Tibial nerve (tissue), 4 donors: ENCODE measurements at places on chromosomes 2 and 18.

GRCh38 chr2:235478609-235479008 lies 15.2 kb upstream of the AGAP1 start:
- no peak overlapping the region for H3K27ac ChIP-seq
- no peak overlapping the region for H3K4me3 ChIP-seq
- H3K4me1 ChIP-seq = no peaks in the 10 kb centered on the region
- no peaks in the 10 kb centered on the region for H3K27me3 ChIP-seq
- no peaks in the 10 kb centered on the region for H3K36me3 ChIP-seq
- no peak for DNase-seq

GRCh38 chr2:31413025-31413424 lies 1.5 kb downstream of the XDH start:
- no peak overlapping the region for H3K27ac ChIP-seq
- DNase-seq = no peak
- H3K4me1 ChIP-seq = no peaks in the 10 kb centered on the region
- H3K36me3 ChIP-seq = no peaks in the 10 kb centered on the region
- H3K4me3 ChIP-seq = no peak overlapping the region

- H3K4me1 ChIP-seq = peaks cover 4% of the 10 kb centered on the region
- no peak overlapping the region for H3K4me3 ChIP-seq
- H3K27ac ChIP-seq = no peak overlapping the region
- no peaks in the 10 kb centered on the region for H3K27me3 ChIP-seq
- DNase-seq = no peak
Observed at GRCh38 chr2:97808816-97809215, 95.4 kb downstream of the ZAP70 start.

- no peak for DNase-seq
- no peaks in the 10 kb centered on the region for H3K4me1 ChIP-seq
- H3K27ac ChIP-seq = no peak overlapping the region
- no peaks in the 10 kb centered on the region for H3K36me3 ChIP-seq
- peak overlapping the region; percentile 31 for H3K4me3 ChIP-seq
Observed at GRCh38 chr18:7116001-7116730, 1.4 kb downstream of the LAMA1 start.

DNA sequence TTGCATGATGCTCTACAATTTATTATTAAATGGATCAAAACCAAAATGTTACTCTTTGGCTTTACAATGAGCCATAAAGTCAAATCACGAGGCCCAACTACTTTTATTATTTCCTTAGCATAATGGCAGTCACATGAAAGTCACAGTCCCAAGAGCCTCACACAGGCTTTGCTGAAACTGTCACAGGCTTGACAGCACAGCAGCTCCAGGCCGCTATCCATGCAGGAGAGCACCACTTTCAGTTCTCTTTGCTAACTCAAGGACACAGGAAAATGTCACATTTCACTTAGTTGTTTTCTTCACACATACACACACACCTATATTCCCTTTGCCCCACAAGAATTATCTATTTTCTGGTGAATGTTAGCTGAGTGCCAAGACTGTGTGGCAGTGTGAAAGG lies 11.1 kb upstream of the MSGN1 start:
- H3K36me3 ChIP-seq = no peaks in the 10 kb centered on the region
- no peak overlapping the region for H3K4me3 ChIP-seq
- no peak for DNase-seq
- H3K4me1 ChIP-seq = no peaks in the 10 kb centered on the region
- no peak overlapping the region for H3K27ac ChIP-seq

- H3K27me3 ChIP-seq = no peaks in the 10 kb centered on the region
- no peak overlapping the region for H3K4me3 ChIP-seq
- no peaks in the 10 kb centered on the region for H3K36me3 ChIP-seq
Observed at GRCh38 chr2:53510401-53510800, 257.2 kb upstream of the CHAC2 start.

DNA sequence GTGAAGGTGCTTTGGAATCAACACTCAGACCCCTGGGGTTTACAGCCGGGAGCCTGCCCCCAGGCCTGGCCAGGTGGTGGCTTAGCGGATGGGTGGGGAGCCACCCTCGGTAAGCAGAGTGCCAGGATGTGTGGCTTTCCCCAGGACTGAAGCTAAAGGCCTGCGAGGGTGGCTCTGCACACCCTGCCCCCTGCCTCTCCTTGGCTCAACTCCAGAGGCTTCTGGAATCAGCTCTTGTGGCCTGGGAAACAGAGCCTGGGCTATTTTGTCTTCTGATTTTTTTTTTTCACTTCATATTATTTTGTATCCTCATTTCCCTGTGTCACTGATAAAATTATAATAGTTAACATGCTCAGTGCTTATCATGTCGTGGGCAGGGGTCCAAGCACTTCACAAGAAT lies 79.8 kb downstream of the RHOB start:
- H3K36me3 ChIP-seq = no peaks in the 10 kb centered on the region
- peak overlapping the region; percentile 1 for H3K27ac ChIP-seq
- no peak for DNase-seq
- no peaks in the 10 kb centered on the region for H3K27me3 ChIP-seq
- peaks cover 43% of the 10 kb centered on the region for H3K4me1 ChIP-seq

GRCh38 chr2:153417077-153417476 lies 61.5 kb downstream of the RPRM start:
- no peaks in the 10 kb centered on the region for H3K4me1 ChIP-seq
- no peak overlapping the region for H3K4me3 ChIP-seq
- DNase-seq = no peak
- H3K27ac ChIP-seq = no peak overlapping the region
- no peaks in the 10 kb centered on the region for H3K27me3 ChIP-seq
- H3K36me3 ChIP-seq = no peaks in the 10 kb centered on the region

- no peak for DNase-seq
- H3K4me1 ChIP-seq = no peaks in the 10 kb centered on the region
- no peaks in the 10 kb centered on the region for H3K36me3 ChIP-seq
- no peaks in the 10 kb centered on the region for H3K27me3 ChIP-seq
Observed at GRCh38 chr18:61448316-61448715, 115.1 kb downstream of the CDH20 start.

DNA sequence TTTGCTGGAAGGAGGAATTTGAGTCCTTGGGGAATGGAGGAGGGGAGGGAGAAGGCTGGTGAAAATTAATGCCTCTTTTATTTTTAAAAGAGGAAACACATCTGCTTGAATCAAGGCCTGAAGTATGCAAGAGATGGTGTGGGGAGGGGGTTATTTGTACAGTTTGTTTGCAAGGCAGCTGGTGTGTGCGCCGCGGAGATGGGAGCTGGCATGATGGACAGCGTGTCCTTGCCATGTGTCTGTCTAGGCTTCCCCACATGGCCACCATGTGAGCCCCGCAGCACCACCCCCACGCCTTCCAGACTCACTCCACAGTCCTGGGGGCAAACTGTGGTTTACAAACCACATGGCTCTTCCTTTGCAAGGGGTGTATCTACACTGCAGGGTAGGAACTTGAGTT lies 154.8 kb upstream of the APCDD1 start:
- H3K4me1 ChIP-seq = peaks cover 23% of the 10 kb centered on the region
- H3K27me3 ChIP-seq = no peaks in the 10 kb centered on the region
- H3K27ac ChIP-seq = peak overlapping the region; percentile 33

DNA sequence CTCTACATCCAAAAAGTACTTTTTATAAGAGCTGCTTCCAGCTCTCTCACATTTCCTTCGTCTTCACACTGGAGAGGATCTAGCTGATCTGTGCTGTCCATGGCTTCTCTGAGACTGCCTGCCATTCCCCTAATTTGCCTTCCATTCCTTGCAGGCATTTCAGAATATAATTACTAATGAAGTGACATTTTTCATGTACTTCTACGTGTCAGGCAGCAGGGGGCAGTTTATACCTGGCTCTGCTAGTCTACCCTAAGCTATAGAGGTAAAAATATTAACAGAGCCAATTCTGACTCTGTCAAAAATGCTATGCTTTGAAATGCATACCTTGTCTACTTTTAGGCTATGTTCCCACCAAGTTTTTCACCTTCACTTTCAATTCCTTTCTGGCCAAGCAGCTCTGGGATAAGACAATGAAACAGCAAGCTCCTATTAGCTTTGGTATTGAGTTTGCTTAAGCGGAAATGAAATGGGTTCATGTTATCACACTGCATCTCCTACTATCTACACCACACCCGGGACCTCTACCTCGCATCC lies 81.9 kb downstream of the MEP1B start:
- no peak overlapping the region for H3K4me3 ChIP-seq
- no peak for DNase-seq
- H3K27me3 ChIP-seq = no peaks in the 10 kb centered on the region
- H3K36me3 ChIP-seq = peaks cover 6% of the 10 kb centered on the region
- no peaks in the 10 kb centered on the region for H3K4me1 ChIP-seq

- H3K27ac ChIP-seq = no peak overlapping the region
- H3K27me3 ChIP-seq = no peaks in the 10 kb centered on the region
- no peak for DNase-seq
- no peaks in the 10 kb centered on the region for H3K4me1 ChIP-seq
Observed at GRCh38 chr18:45415614-45416013, 199.7 kb upstream of the SLC14A2 start.

DNA sequence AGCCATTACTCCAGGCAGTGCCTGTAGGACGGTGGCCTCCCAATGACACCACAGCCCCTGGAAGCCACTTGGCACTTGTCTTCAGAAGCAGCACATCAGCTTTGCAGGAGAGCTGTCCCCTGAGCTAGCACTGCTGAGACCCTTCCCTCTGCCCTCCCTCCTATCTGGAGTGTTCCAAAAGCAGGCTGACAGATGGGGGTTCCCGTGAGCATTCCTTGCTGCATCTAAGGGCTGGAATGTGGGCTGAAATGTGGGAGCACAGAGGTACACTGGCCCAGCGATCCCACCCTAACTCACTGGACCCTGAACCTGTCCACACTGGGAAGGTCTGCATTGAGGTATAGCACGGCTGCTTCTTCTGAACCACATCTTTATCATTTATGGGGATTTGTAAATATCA lies 230.1 kb downstream of the ANAPC1 start:
- H3K27me3 ChIP-seq = no peaks in the 10 kb centered on the region
- DNase-seq = no peak
- no peak overlapping the region for H3K27ac ChIP-seq
- no peak overlapping the region for H3K4me3 ChIP-seq

DNA sequence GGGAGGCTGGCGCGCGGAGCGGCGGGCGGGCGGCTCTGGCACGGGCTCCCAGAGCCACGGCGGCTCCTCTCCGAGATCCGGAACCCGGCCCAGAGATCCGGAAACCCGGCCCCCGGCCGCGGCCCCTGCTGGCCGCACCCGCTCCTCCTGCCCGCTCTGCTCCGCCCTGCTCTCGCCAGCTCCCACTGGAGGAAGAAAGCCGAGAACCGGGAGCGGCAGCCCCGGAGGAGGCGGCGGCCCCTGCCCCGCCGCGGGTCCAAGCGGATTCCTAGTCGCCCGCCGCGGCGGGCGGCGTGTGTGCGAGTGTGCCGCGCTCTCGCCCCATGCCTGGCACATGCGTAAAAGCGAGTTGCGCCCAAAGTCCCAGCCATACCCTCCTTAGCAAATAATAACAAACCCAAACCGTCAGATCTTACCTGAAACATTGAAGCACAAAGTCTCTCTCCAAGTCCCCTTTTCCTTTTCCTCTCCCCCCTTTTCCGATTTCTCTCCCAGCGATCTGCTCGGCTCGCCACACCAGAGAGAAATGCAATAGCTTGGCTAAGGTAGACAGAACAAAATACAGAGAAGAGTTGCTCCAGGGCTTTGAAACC lies 108.7 kb upstream of the KCTD1 start:
- H3K4me3 ChIP-seq = peak overlapping the region; percentile 58
- peaks cover 37% of the 10 kb centered on the region for H3K4me1 ChIP-seq
- H3K27ac ChIP-seq = peak overlapping the region; percentile 86
- no peaks in the 10 kb centered on the region for H3K36me3 ChIP-seq

DNA sequence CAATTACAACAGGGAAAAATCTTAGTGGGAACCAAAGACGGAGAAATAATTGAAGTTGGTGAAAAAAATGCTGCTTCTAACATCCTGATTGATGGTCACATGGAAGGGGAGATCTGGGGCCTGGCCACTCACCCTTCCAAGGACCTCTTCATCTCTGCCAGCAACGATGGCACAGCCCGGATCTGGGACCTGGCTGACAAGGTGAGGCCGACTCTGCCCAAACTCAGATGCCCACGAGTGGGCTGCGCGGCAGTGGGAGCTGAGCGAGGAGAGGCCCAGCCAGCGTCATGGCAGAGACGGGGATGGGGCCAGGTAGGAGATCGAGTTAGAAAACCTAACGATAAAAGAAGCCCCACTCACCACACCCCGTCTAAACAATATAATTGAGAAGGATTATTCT lies 87.7 kb downstream of the RTN4 start:
- no peaks in the 10 kb centered on the region for H3K27me3 ChIP-seq
- no peak for DNase-seq
- no peaks in the 10 kb centered on the region for H3K36me3 ChIP-seq
- no peaks in the 10 kb centered on the region for H3K4me1 ChIP-seq
- H3K4me3 ChIP-seq = no peak overlapping the region

GRCh38 chr18:23631746-23632145 lies 31.0 kb downstream of the ANKRD29 start:
- no peaks in the 10 kb centered on the region for H3K4me1 ChIP-seq
- H3K36me3 ChIP-seq = no peaks in the 10 kb centered on the region
- no peaks in the 10 kb centered on the region for H3K27me3 ChIP-seq
- H3K27ac ChIP-seq = no peak overlapping the region
- no peak overlapping the region for H3K4me3 ChIP-seq
- no peak for DNase-seq

- DNase-seq = no peak
- H3K4me3 ChIP-seq = no peak overlapping the region
- peaks cover 18% of the 10 kb centered on the region for H3K4me1 ChIP-seq
Observed at GRCh38 chr2:189144700-189145211, 34.8 kb downstream of the COL5A2 start.

- no peak overlapping the region for H3K4me3 ChIP-seq
- no peaks in the 10 kb centered on the region for H3K36me3 ChIP-seq
Observed at GRCh38 chr2:217162533-217162932, 302.7 kb upstream of the TNP1 start.

DNA sequence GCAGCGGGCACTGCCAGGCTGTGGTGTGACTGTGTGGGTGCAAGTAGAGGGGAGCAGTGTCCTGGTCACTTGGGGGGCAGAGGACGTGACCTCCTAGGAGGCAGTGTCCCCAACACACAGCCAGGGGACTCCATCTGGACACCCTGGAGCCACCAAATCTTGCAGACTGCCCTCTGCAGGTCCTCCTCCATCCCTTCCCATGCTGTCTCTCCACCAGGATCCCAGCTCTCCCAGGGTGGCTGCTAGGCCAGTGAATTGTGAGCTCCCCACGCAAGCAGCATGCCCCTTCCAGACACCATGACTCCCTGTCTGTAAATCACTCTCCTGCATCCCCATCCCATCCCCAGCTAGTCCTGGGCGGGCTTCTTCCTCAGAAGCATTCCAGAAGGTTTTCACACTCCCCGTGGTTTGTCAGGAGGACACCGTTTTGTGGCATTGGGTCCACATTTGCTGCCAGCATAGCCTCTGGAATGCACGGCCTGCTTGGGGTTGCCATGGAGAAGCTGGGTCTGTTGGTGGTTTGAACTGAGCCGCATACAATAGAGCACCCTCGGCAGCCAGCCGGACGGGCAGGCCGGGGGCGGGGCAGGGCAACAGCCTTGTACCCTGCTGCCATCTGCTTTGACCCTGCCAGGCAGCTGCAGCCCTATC lies 210.7 kb downstream of the KLHL29 start:
- no peaks in the 10 kb centered on the region for H3K36me3 ChIP-seq
- peaks cover 51% of the 10 kb centered on the region for H3K4me1 ChIP-seq
- DNase-seq = no peak
- peak overlapping the region; percentile 84 for H3K27ac ChIP-seq

GRCh38 chr2:114005110-114005783 lies 115.4 kb downstream of the ACTR3 start:
- H3K36me3 ChIP-seq = no peaks in the 10 kb centered on the region
- no peak overlapping the region for H3K27ac ChIP-seq
- no peaks in the 10 kb centered on the region for H3K27me3 ChIP-seq
- no peak for DNase-seq
- no peaks in the 10 kb centered on the region for H3K4me1 ChIP-seq
